Activated T-helper 2 cell treated with anti-CD3 and anti-CD28 coated beads, Interferon-gamma antibody, Interleukin-2, Interleukin-4, amounts not matched to agents 10 μg/mL and 5 μg/mL and 100 μg/mL, durations not matched to agents 14 hours and 24 hours and 36 hours (primary cell): ENCODE measurements at places on chromosomes 3 and 15. TPM values are rescaled to one million over a fixed set of nuclear protein-coding genes. Genes with fewer than 3 reads are reported as not detected.

- DNase-seq: peak; percentile 53
Measured at GRCh38 chr3:184016811-184017671, 643 bp downstream of the ABCC5 start.

- DNase-seq: no peak
Measured at GRCh38 chr3:32791833-32792232, 26.0 kb upstream of the TRIM71 start.

GRCh38 chr3:122024800-122025199 is 2.8 kb upstream of the ILDR1 start:
- DNase-seq: no peak

DNA sequence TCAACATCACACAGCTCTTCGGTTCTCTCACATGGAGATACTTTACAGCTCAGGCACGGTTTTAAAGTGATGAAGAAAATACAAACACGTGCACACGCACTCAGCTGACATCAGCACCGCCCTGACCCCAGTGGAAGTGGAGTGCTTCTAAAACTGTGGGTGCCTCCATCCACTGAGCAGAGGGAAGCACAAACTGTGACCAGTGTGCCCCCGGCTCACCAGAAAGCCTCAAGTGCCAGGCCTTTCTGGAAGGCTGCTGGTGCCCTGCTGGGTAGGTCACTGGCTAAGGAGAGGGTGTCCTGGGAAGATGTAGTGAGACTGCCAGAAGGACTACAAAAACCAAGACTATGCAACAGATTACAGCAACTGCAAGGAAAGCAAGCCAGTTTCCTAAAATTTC is 78.5 kb downstream of the OCA2 start:
- no peak for DNase-seq

DNA sequence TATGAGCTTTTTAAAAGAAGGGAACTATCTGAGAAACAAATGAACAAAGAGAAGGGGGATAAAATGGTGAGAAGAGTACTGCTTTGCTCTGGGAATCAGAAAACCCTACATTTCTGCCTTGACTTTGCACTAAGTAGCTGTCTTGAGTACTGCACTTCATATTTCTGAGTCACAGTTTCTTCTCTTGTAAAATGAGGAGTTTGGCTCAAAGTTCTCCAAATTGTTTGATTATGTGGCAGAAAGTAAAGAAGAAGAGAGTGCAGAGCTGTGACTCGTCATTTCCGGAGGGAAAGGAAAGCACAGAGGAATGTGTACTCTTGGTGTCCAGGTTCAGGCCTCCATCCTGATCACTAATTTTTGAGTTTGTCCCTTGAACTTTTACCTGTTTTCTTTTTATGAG is 54.7 kb downstream of the TP63 start:
- DNase-seq: no peak

DNA sequence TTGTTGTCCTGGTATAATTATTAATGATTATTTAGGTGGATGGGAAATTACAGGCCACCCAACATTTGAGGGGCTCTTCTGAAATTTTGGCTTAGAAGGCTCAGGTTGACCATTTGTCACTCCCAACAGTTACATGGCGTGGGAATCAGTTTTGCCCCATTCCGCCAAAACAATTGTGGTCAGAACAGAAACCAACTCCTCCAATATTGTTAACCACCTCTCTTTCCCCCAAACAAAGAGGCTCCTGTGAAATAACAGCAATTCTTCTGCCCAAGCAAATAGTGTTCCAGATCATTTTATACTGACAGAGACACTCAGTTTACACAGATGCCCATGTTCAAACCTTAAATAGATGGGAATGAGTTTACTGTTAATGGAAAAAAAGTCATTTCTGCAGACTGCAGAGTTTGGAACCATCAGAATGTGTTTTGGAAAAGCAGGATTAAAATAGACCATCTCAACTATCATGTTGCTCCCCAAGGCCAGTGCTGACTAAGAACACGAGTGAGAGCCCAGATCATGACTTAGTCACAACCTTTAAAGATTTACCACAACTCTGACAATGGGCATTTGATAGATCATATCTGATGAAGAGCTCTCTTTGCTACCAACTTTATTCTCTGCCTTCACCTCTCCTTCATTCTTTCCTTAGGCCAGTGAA is 102.1 kb downstream of the DUT start:
- no peak for DNase-seq

- DNase-seq: no peak
Measured at GRCh38 chr3:56681984-56682461, 1.0 kb downstream of the TASOR start.

DNA sequence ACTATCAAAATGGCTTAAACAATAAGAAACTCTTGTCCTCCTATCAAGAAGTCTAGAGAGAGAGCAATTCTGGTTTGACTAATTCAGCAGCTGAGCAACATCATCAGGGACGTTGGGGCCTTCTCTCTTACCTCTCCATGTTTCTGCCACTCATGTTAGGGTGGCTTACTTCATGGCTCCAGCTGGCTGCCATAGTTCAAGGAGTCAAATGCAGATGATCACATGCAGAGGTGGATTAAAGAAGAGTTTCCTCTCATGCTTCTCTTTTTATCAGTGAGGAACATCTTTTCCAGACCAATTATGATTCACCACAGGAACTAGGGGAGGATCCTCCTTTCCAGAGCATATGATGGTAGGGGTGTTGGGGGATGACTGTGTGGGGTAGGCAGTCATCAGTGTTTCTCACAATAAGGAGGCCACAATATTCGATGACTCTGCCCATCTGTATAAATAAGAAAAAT is 45.5 kb downstream of the NEK11 start:
- no peak for DNase-seq

Gene IQSEC1
- 28.1 and 31.2 TPM in 2 replicates for total RNA-seq

Gene B2M
- 4,961 and 5,148 TPM in 2 replicates for total RNA-seq

DNA sequence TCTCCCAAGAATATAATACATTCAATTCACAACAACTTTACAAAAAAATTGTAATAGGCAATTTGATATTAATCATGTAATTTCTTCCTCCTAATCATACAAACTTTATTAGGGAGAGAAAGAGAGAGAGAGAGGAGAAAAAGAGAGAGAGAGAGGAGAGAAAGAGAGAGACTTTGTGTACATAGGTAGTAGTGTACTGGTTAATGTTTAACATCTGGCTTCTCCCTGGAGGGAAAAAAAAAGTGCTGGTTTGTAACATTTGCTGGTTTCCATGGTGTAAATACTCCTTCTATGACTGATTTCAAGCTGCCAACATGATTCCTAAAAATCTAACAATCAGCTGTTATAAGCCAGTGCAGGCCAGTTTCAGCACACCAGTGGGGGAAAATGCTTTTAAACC is 98.0 kb upstream of the ARHGEF26 start:
- no peak for DNase-seq

GRCh38 chr3:161296814-161297213 is 74.5 kb downstream of the SPTSSB start:
- DNase-seq: no peak

Gene PIERCE2
- total RNA-seq: not detected in 2 replicates

Gene P2RY14
- total RNA-seq: 0.18 and 0.34 TPM in 2 replicates

DNA sequence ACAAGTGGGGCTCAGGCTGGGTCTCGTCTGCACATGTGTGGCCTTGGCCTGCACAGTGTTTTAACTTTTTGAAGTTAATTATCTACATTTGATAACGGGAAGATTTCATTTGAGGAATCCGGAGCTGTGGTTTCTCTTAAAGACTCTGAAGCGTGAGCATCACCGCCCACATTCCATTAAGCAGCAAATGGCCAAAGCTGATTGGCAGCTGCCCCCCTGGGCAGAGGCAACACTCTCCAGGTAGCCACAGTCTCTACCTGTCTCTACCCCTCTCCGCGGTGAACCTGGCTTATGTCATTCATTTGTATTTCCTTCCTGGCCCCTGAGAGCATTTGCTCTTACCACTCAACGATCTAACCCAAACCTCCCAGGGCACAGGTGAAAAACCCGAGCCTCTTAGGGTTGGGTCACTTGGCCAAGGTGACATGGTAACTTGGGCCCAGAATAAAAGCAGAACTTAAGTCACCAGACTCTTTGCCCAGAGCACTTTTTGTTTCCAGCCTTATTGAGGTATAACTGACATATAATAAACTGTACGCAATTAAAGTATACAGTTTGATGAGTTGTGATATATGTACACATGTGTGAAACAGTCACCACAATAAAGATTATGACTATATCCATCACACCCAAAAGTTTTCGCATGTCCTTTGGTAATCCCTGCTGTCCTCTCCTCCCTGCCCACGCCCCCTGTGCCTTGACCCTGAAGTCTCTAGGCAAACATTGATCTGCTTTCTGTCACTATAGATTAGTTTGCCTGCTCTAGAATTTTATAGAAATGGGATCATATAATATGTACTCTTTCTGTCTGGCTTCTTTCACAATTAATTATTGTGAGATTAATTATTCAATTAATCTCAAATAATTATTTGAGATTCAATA is 245.7 kb upstream of the HES1 start:
- no peak for DNase-seq

DNA sequence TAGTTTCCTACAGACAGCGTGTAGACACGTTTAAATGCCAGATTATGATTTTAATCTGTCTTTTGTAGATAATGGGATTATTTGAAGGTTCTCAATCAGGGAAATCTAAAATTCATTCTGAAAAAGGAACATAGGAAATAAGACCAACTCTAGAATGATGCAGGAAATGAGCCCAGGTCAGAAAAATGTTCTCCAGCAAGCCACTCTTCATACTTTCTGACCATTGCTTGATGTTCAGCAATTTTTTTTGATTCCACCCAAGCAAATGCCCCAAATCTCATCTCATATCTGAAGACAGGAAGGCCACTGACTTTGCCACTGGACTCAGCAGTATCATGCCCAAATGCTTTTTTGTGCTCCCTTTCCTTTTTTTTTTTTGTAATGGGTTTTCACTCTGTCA is 373.4 kb downstream of the LPP start:
- DNase-seq: no peak

GRCh38 chr15:96324940-96325540 is 5.5 kb upstream of the NR2F2 start:
- no peak for DNase-seq

Gene RASGRP1
- total RNA-seq: 108 and 113 TPM in 2 replicates

DNA sequence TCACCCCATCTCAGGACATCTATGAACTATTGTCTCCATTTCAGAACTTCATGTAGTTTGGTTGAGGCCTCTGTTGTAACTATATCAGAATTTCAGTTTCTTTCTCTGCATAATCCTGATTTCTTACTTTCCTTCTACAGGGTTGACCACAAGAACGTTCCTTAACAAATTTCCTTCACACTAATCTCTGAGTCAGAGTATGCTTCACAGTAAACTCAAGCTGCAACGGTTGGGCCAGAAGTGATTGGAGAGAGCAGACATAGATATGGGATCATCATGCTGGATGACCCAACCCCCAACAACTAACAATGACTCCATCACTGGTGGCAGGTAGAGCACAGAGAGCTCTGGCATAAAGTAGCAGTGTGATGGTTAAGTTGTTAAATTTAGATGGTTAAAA is 128.8 kb upstream of the OSTN start:
- DNase-seq: no peak

Gene PEX5L
- total RNA-seq: 0.05 and 0.25 TPM in 2 replicates

DNA sequence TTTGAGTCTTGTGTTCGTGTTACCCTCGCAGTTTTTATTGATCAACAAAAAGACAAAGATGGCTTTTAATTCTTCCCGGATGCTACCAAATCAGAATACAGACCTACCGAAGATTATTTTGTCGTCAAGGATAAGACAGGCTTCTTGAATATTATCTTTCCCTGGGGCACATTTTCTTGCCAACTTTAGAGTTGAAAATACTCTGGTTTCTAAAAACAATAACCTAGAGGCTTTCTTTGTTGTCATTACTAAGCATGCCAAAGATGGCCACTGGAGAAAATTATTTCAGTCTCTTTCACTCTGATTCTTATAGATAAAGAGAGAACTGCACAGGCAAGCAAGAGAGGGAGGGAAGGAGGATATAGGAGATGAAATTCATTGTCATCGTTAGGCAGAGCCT is 33.9 kb downstream of the OXNAD1 start:
- no peak for DNase-seq

- DNase-seq: no peak
Measured at GRCh38 chr3:64019271-64019670, 4.0 kb downstream of the PSMD6 start.

Gene KLF15
- 0.14 and 0.30 TPM in 2 replicates for total RNA-seq

DNA sequence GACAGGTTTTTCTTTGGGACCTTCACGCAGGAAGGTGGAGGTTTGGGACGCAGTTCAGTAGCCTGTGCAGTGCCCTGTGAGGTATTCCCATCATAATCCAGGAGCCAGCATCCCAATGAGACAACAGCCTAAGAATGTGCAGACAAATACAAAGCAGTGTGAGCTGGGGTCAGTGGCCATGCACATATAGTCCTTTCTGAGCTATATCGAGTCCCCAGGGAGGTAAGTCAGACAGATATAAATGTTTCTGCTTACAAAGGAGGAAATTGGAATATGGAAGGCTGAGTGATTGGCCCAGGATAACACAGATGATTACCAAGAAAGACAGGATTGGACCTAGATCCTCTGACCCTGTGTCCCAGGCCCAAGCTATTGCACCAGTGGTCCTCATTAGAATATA is 216.6 kb upstream of the TRIM42 start:
- DNase-seq: no peak

- no peak for DNase-seq
Measured at GRCh38 chr3:16011376-16011775, 163.1 kb upstream of the GALNT15 start.

DNA sequence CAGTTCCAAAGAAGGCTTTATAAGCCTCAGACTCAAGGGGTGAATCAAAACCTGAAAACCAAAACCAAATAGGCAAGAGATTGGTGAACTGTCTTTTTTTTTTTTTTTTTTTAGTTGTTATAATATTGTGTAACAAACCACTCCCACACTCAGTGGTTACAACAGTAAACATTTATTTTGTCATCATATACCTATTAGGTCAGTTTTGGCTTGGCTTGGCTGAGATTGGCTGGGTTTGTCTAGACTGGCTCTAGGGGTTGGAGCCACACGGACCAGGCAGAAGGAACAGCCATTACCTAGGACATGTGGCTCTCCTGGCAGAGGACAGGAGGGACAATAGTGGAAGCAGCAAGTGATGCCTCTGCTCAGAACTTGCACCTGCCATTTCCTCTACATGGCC is 26.4 kb upstream of the RYR3 start:
- DNase-seq: no peak

Gene ARGFX
- not detected in 2 replicates for total RNA-seq
